Aortic smooth muscle cell (primary cell): ENCODE measurements at places on chromosomes 1 and 21. TPM values are rescaled to one million over a fixed set of nuclear protein-coding genes. Genes with fewer than 3 reads are reported as not detected.

FOXO6 gene
- 0.06 and 0.13 TPM in 2 replicates for total RNA-seq

GPR3 gene
- total RNA-seq = 0.19 and 0.53 TPM in 2 replicates

FAM72B gene
- total RNA-seq = 1.9 and 3.3 TPM in 2 replicates

AUNIP gene
- total RNA-seq = 1.7 and 3.6 TPM in 2 replicates

RHOC gene
- total RNA-seq = 885 and 1,082 TPM in 2 replicates

VPS72 gene
- 44.5 and 44.6 TPM in 2 replicates for total RNA-seq

OR10J1 gene
- total RNA-seq = not detected in 2 replicates

KHDC4 gene
- 24.0 and 27.4 TPM in 2 replicates for total RNA-seq

OR2AK2 gene
- total RNA-seq = not detected in 2 replicates

NR5A2 gene
- total RNA-seq = 0.12 and 0.13 TPM in 2 replicates

S100A14 gene
- total RNA-seq = 0.25 and 0.26 TPM in 2 replicates

FCGR3B gene
- total RNA-seq = 0.26 TPM in 1 of 2 replicates, not detected in the other

NUP210L gene
- total RNA-seq = 0.12 and 0.13 TPM in 2 replicates

S100A2 gene
- total RNA-seq = 2.4 and 4.0 TPM in 2 replicates

HMCN1 gene
- total RNA-seq = 151 and 368 TPM in 2 replicates

CACNA1S gene
- total RNA-seq = not detected in 2 replicates

NUF2 gene
- 9.7 and 11.8 TPM in 2 replicates for total RNA-seq

KLHL12 gene
- 33.4 and 33.8 TPM in 2 replicates for total RNA-seq
